Iris pigment epithelial cell (primary cell): ENCODE measurements at places on chromosomes 5 and 9.

- DNase-seq: no peak
Measured at GRCh38 chr5:3650868-3651267, 55.2 kb downstream of the IRX1 start.

DNA sequence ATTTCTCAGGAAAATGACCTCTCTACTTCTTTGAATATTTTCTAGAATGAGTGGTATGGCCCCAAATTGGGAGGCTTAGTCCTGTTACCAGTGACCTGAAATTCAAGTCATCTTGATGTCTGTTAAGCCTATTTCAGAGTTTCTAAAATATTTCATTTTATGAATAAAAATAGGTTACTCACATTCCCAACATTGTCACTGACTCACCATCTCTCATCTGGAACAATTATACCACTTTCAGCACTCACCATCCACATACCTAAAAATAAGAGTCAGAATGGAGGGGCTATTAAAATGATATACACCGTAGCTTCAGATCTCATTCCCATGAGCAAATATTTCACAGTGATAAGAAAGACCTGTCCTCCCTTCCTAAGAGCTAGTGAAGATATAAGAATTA is 71.8 kb downstream of the KIAA1958 start:
- DNase-seq: peak; percentile 64

DNA sequence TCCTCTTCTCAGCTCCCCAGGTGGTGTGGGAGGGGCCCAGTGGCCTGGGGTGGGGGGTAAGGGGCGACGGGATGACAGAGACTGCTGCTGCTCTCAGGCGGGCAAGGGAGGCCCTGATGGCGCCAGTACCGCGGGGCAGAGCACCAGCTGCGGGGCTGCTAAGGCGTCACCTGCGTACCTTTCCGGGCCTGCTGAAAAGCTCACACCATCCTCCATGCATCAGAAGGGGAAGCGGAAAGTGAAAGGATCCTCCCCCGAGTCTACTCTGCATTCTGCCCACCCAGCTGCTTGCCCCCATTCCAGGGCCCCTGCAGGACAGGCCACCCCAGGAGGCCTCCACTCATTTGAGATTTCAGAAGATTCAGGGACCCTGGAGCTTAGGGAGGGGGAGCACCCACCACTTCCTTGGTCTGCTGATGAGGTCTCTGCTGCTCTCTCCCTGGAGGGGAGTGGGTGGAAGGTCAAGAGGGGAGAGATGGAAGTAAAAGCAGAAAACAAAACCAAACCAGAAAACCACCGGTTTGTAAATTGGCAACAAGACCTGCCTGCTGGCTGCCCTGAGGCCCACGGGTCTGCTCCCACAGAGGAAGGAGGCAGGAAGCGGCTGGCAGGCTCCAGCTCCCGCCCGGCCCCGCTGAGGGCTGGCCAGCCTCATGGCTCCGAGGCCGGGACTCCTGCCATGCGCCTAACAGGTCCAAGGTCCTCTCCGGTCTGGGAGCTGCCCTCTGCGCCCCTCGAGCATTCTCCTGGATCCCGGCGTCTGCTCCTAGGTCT is 33.6 kb downstream of the PRRT1B start:
- no peak for DNase-seq

DNA sequence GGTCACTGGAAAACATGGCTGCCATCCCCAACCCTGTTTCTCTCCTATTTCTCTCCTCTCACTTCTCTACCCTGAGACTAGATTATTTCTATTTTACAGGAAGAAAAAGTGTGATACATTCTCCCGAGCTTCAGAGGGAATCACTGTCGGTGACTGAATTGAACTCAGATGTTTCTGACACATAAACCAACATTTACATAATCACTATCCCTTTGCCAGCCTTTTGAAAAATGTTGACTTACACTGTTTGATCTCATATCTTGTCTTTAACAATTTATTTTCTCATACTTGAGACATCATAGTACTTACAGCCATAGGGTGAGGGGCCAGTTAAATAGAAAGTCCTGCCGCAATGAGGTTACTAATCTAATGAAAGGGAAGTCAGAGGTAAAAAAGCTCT is 25.1 kb upstream of the PPP2CA start:
- DNase-seq: no peak

DNA sequence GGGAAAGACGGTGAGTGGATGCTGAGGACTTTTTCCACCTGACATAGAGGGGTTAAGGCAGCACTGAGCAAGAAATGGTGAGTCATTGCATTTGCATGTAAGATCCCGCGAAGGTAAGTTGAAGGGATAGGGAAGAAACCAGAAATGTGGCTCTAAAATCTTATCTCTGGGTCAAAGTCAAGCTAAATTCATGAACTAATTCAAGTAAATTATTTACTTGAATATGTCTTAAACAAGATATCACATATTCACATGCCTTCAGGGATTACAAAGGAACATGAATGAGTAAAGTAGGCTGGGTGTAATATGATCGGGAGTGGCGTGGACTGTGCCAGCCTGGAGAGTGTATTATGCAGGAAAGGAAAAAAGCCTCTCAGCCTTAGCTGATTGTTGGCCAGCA is 74.4 kb upstream of the EQTN start:
- DNase-seq: no peak

DNA sequence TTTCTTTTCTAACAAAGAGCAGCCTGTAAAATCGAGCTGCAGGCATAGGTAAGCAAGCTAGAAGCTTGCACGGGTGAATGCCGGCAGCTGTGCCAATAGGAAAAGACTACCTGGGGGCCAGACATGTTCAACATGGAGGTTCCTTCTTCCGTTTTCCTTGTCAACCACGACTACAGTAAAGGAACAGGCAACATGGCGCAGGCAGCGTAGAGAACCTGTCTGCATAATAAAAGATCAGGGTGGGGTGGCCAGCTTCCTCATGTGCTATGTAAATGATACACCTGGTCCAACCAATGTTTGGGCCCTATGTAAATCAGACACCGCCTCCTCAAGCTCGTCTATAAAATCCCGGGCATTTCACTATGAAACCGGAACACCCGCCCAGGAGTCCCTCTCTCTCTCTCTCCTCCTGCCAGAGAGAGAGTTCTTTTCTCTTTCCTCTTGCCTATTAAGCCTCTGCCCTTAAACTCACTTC is 103.8 kb upstream of the LIFR start:
- no peak for DNase-seq

GRCh38 chr5:146060221-146060585 is 45.2 kb downstream of the PLAC8L1 start:
- no peak for DNase-seq

DNA sequence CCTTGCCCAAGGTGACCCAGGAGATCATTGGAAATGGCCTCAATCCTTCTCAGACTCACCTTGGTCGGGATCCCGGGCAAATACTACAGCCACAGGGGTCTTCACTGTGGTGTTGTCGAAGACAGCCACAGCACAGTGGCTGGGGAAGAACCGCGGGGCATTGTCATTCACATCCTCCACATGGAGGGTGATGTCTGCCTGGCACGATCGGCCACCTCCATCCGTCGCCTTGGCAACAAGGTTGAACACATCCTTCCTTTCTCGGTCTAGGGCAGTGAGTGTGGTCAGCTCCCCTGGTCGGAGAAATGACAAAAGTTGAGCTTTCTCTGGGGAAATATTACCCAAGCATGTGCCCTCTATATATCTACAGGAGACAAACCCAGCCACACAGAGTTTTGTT is 56.8 kb downstream of the FAT2 start:
- no peak for DNase-seq

DNA sequence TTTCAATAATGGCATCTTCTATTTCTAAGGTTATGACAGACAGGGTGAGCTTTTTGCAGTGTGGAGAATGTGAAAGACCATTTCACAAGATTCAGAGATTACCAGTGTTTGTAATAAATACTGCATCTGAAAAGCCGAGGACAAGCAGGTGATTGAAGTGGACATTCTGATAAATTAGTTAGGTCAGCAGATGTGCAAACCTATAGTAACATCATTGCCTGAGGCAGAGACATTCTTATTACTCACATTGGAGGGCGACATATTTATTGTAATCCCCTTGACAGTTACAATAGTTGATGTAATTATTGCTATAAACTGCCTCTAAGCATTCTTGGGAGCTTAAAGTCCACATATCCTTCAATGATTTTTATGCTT is 3.3 kb downstream of the RASGRF2 start:
- peak; percentile 17 for DNase-seq

DNA sequence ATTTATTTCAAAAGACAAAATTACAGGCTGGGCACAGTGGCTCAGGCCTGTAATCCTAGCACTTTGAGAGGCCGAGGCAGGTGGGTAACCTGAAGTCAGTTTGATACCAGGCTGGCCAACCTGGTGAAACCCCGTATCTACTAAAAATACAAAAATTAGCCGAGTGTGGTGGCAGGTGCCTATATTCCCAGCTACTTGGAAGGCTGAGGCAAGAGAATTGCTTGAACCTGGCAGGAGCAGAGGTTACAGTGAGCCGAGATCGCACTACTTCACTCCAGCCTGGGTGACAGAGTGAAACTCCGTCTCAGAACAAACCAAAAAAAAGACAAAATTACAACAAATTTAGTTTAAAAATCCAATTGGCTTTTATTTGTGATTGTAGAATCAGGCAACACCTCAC is 14.3 kb upstream of the SLC30A5 start:
- DNase-seq: no peak

DNA sequence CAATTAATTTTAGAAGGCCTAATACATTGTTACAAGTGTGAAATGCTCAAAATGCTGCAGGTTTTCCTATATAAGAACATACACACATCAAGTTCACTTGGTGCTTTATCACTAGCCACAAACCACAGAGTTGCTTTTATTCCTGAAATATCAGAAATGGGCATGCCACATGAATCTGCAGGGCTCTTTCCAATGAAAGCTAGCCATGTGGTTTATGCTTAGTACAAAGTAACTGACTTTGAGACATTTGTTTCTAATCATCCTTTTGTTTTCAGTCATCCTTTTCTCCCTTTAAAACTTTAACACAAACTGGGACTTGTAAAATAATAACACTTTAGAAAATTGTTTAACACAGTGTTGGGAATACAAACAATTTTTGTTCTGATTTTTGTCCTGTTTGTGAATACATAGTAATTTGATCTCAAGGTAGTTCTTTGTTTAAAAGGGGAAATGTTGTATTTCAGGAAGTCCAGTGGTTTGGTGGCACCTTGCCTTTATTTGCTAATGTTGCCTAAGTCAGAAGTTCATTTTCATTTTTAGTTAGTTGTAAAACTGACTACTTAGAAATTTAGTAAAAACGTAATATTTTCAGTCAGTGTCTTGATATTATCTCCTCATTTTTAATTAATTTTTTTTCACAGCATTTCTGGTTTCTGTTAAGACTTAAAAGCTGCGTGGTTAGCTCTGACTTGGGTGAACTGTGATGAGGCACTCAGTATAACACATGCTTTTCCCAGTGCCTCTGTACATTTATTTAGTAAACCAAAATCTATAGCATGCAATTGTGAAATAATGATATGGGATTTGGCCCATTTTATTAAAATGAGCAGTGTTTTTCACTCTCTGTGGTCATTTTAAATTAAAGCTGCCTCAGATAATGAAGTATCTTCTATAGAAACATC is 18.6 kb downstream of the PRDM6 start:
- DNase-seq: no peak

DNA sequence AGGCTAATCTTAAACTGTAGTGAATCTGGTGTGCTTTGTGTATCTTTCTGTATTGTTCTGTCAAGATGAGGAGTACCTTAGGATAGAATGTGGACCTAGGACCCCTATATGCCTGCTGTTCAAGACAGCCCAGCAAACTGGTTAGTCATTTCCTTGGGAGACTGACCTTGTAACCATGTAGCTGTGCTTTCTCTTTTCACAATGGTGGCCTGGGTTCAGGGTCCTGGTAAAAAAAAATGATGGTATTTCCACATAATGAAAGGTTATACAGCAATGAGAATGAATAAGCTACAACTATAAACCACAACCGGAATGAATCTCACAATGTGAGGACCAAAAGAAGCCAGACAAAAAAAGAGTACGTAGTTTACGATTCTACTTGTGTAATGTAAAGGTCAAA is 36.4 kb upstream of the F2RL1 start:
- DNase-seq: peak; percentile 69

GRCh38 chr5:171899792-171900191 is 106.6 kb downstream of the FBXW11 start:
- DNase-seq: no peak

- DNase-seq: peak; percentile 69
Measured at GRCh38 chr5:164191240-164191639, 685.8 kb downstream of the MAT2B start.

DNA sequence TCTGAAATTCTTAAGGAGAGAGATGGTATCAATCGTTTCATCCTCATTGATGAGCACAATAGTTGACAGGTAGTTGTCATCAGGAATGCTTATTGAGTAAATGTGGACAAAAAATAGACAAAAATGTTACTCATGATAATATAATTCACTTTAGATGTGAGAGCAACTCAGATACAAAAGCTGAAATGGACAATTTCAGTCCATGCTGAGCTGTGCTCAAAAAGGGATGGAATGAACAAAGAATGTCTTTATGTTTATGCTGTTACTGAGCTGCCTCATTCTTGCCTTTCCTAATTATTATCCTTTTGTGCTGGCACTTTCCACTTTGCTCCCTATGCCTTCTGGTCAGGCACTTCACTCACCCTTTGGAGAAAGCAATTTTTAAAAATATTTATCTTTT is 49.5 kb downstream of the JAKMIP2 start:
- DNase-seq: no peak

DNA sequence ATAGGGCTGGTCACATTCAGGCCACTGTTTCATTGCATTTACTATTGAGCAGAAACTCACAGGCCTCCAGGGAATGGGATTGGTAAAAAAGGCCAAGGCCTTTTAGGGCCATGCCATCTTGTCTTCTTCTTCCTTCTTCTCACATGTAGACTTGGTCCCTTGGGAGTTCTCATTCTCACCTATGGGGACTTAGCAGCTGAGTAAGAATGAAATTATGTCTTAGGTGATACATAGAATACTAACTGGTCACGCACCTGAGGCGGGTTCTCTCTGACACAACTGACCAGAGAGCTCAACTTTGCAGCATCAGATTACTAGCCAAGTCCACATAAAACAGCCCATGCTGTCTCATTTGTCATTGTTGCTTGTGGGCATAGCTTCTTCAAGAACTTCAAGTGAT is 641.8 kb downstream of the EFNA5 start:
- no peak for DNase-seq
